ENCODE measurements at places on chromosomes 7 and 10.
A peak's percentile ranks its signal among the peaks of the same experiment; 100 is the strongest.

GRCh38 chr7:82172881-82173280 is 270.7 kb downstream of the CACNA2D1 start:
- DNase-seq = no peak

GRCh38 chr7:4151926-4152549 is 530.1 kb upstream of the FOXK1 start:
- no peak for DNase-seq

GRCh38 chr10:101013365-101013825 is 13.8 kb downstream of the LZTS2 start:
- DNase-seq = no peak

GRCh38 chr7:95295397-95295796 is 28.9 kb downstream of the PON1 start:
- no peak for DNase-seq

DNA sequence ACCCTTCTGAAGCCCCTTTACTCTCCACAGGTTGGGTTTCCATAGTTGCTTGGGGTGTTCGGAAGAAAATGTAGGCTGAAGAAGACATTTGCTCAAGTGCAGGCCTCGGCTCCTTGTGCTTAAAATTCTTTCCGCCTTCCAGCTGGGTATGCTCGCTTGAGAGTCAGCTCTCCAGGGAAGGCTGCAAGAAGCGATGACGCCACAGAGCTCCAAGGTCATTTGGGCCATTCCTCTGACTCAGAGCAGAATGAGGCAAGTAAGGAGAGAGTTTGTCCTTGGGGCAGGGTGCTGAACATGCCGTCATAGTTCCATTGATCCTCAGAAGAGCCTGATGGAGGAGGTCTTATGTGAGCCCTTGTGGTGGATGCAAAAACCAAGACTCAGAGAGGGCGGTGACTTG is 27.4 kb upstream of the HSPA12A start:
- DNase-seq = no peak

- peak; percentile 24 for DNase-seq
Measured at GRCh38 chr10:120336911-120337540, 120.0 kb upstream of the PLPP4 start.

GRCh38 chr10:33015761-33016547 is 57.9 kb upstream of the ITGB1 start:
- no peak for DNase-seq

DNA sequence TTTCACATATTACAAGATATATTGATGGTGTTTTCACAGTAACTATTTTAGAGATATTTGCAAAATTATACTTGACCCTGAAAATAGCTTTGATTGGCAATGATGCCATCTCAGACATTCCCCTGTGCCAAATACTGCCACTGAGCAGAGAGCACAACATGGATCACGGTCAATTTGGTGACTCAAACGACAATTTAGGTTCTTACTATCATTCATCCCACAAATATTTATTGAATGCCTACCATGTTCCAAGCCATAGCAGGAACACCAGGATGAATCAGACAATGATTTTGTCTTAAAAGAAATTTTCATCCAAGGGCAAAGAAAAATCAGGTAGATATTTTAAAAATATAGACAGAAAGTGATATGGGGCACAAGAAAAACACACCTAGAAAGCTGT is 153.2 kb upstream of the ADO start:
- DNase-seq = no peak

- no peak for DNase-seq
Measured at GRCh38 chr7:158106272-158106671, 481.4 kb downstream of the PTPRN2 start.

DNA sequence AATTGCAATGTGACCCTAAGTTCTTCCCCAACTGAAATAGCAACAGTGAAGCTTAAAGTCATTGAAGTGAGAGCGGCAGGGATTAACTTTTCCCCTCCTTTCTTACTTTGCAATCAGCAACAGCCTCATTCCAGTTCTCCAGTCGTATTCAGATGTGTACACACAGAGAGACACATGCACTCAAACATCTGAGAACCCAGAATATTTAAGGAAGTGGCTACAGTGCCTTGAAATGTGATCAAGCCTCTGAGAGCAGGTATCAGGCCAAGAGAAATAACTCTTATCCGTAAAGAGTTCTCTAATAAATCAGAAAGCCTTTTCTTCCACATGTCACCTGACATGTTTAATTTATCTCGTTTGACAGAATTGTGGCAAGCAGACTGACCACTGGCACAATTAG is 388.9 kb upstream of the NPVF start:
- no peak for DNase-seq
